ENCODE measurements at places on chromosomes 7 and 10.

- no peak for DNase-seq
Observed at GRCh38 chr7:66304536-66304935, 99.4 kb downstream of the TPST1 start.

DNA sequence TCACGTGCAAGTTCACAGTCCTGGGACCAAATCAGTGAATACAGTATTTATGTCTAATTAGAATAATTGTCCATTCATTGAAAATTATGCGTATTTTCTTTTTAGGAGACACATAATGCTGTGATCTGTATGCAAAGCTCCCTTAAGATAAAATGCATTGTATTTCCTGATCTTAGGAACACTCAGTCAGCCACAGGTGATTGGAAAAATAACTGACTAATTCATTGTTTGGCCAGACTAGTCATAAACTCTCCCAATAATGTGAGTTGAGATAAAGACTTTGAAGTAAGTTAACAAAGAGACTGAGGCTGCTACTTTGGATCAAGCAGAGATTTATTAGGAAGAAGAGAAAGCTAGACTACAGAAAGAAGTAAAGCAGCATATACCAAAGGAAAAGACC is 182.2 kb downstream of the GNAI1 start:
- no peak for DNase-seq

DNA sequence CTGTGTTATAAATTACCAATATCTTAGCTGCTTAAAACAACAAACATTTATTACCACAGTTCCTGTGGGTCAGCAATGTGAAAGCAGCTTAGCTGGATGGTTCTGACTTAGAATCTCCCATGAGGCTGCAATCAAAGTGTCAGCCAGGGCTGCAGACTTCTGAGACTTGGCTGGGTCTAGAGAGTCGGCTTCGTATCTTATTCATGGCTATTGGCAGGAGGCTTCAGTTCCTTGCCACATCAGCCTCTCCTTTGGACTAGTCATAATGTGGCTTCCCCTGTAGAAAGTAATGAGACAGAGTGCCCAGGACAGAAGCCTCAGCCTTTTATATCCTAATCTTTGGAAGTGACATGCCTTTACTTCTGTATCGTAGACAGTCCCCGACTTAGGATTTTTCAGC is 27.3 kb downstream of the RALA start:
- DNase-seq: no peak

DNA sequence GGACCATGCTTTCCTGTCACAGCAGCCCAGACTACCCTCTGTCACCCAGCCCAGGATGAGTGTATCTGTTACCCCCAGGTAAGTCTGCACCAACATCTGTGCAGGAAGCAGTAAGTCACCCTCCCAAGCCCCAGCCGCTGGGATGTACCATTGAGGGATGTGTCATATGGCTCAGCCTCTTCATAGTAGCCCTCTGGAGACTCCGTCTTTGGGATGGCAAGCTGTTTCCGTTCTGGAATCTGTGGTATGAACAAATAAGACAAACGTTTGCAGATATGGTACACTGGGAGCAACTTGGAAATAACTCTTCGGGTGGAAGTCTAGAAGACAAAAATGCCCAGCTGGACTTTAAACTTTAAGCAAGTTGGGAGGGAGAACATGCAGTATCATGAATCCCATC is 81.3 kb downstream of the AFAP1L2 start:
- no peak for DNase-seq

DNA sequence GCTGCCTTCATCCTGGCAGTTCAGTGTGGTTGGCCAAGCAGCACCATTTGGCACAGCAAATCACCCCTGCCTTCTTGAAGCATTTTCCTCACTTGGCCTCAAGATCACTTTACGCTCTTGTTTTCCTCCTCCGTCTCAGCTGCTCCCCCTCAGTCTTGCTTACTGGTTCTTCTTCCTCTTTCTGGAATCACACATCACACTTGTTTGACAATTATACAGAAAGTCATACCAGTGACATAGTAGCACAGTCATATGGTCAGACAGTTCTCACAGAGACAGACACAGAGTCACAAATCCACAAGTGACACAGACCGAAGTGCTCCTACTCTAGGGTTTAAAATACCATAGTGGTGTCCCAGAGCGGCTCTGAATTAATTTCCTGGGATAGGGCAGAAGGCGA is 43.8 kb upstream of the ARL4A start:
- no peak for DNase-seq

DNA sequence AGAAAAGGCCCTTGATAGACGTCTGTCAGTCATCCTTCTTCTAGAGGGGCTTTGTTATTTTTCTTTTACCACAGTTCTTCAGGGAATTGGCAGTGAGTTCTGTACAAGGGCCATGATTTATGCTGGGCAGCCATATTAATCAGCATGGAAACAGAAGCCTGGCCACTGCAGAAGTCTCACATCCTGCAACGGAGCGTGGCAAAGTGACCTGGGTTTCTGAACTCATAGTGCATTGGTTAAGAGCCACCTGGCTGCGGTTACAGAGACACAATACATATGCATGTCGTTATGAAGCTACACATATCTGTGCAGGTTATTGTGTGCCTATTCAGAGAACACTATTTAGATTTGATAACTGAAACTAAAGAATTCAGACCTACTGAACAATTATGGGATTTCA is 419.4 kb upstream of the CELF2 start:
- no peak for DNase-seq

- no peak for DNase-seq
Observed at GRCh38 chr7:2450198-2451107, 25.7 kb downstream of the GRIFIN start.

DNA sequence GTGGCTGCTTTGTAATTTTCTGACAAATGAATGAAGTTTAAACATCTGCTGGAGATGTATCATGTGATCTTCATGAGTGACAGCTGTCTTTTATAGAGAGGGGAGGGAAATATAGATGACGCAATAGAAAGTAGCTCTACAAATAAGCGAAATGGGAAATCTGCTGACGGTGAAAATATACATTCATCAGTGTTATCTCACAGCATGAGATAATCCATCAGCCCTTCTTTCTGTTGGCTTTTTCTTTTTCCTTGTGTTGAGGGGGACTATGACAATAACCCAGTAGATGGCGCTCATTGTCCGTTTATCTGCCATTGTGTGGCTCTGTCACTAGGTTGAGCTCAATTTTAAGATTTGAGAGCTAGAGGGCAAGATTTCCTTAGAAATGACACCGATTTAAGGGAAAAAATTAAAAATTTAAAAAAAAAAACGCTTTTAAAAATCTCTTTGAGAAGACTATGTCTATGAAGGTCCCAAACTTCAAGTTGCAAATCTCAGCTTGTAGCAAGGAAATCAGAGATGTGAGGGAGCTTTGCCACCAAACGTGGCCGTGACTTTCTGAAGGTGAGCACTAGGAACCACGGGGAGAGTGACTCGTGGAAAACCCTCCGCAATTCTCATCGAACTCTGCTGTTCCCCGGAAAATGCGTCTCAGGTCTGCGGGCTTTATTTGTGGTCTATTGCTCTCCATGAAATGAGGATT is 114.6 kb upstream of the SFMBT2 start:
- DNase-seq: peak; percentile 24

- no peak for DNase-seq
Observed at GRCh38 chr7:129832701-129833227, 120.0 kb downstream of the UBE2H start.

GRCh38 chr10:93096901-93097300 is 23.2 kb downstream of the CYP26A1 start:
- DNase-seq: no peak

DNA sequence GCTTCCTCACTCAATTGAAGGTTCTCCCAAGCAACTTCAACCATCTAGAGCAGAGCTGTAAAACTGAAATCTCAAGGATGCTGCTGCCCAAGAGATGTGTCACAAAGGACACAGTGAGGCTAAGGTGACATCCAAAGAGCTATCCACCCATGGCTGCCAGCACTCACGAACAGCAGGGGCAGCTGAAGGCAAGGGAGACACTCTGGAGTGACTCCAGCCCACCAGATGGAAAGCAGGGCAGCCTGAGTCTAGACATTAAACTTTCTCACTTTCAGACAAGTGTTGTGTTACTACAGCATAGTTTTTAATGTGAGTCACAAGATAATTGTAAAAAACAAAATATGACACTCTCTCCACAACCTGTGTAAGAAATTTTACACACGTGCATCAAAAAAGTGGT is 113.5 kb downstream of the LARP4B start:
- DNase-seq: no peak

- DNase-seq: no peak
Observed at GRCh38 chr7:11749629-11750028, 82.4 kb downstream of the THSD7A start.

GRCh38 chr7:37957221-37957970 is 37.0 kb downstream of the EPDR1 start:
- DNase-seq: no peak

Measured in NCI-H748 treated with DMSO at 0.1 percent for 48 hours (cell line).